ENCODE measurements at places on chromosomes 2 and 18.

DNA sequence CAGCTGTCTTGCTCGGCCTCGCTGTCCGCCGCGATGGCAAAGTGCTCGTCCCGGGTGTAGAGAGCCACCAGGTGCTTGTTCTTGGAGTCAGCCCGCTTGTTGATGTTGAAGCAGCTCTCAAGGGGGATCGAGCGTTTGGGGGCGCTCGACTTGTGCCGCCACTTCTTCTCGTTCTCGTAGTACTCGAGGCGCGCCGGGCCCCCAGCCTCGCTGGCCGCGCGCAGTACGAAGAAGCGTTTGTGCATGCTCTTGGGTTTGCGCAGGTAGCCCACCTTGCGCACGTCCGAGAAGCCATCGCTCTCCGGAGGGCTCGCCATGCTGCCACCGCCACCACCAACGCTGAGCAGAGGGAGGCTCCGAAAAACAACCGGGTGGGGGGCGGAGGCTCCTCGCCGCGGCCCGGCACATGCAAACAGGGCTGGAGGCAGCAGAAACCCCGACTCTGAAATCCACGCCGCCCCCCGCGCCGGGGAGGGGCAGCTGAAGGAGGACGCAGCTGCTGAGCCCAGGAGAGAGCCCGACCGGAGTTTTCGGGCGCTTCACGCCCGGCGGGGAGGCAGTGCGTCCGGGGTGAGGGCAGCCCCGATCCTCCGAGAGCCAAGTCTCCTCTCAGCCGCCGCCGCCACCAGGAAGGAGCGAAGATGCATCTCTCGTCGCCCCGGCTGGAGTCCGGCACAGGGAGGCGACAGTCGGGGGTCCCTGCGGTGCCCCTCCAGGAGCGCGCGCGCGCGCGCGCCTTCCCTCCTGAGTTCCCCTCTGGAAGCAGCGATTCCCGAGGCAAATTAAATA is 1.0 kb downstream of the IRS1 start:
- no peak for DNase-seq

- DNase-seq, result no peak
Measured at GRCh38 chr2:128053331-128053730, 25.5 kb upstream of the SAP130 start.

DNA sequence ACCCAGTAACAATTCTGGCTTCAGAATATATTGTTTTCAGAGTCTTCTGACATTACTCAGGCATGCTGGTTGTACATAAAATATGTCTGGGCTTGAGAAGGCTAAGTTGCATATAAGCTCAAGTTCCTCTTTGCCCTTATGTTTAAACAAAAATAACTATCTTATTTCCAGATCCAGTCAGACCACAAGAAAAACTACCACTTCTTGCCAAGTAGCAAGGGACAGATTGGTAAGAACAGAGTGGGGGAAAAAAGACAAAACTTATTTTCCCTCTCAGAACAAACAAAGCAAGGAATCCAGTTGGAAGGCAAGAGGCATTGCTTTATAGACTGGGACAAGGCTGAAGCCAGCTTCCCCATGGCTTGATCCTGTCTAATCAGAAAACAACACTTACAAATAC is 1036.7 kb upstream of the CELF4 start:
- no peak for DNase-seq

- DNase-seq, result no peak
Measured at GRCh38 chr2:210387074-210387473, 72.1 kb upstream of the MYL1 start.

DNA sequence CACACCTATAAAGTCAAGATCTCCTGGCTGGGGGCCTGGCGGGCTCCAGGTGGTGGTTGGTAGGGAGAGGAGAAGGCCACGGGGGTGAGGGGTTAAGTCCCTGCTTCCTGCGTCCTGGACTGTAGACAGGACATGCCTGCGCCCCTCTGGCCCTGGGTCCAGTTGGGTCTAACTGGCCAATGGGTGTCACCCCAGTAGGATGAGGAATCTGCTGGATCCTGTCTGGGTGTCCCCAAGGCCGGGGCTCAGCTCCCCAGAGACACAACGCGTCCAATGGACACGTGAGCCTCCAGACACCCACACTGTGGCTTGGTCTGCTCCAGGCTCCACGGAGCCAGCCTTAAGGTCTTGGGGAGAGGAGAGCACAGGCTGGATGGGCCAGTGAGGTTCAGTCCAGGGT is 19.6 kb downstream of the AQP12A start:
- no peak for DNase-seq

DNA sequence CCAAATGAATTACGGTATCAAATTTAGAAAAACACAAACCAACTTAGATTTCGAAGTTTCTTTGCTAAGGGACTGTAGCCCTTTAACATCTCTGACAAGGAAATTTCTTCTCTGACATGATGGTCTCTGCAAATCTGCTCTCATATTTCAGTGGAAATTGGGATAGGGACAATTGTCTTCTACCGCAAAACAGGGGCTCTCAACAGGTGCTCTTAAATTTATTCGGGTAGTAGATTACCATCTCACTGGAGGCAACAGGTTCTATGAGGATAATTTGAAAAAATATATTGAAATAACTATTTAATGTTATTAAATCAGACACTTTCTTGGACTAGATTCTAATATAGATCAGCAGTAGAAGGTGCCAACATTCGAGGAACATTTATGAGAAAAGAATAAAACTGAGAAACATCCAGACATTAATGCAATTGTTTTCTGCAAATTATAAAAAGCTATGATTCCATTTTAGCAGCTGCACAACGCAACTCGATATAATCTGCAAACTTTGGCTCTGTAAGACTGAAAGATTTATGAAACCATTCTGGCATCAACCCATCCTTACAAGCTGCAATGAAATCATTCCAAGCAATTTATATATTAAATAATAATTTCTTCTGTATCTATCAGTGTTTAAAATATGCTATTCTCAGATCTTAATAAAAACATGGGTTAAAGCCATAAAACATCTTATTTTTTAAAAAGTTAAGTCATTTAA is 10.0 kb upstream of the BCL2 start:
- no peak for DNase-seq

- DNase-seq, result peak; percentile 29
Measured at GRCh38 chr2:127157651-127158485, 50.9 kb upstream of the BIN1 start.

DNA sequence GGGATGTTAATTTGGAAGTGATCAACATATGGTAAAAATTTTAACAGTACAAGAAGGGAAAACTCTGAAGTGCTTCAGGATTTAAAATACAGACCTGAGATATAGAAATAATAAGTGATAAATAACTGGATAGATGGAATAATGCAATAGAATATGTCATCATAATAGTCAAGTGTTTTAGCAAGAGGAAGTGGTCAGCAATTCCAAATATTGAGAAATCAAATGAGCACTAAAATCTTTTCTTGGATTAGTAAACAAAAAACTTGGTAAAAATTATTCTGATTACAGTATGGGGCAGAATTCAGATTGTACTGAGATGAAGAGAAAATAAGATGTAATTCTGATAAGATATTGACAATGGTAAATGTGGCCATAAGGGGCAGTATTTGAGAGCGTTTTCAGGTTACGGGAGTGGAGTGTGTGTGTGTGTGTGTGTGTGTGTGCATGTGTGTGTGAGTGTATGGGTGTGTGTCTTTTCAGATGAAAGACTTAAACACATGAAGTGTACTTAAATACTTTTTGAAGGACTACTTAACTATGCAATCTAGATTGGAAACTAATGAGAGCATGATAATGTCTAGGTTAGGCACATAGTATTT is 217.9 kb upstream of the ITGA4 start:
- no peak for DNase-seq

GRCh38 chr2:85718009-85718391 is 23.8 kb downstream of the GNLY start:
- DNase-seq, result no peak

GRCh38 chr18:56389190-56389589 is 249.2 kb downstream of the TXNL1 start:
- DNase-seq, result no peak

DNA sequence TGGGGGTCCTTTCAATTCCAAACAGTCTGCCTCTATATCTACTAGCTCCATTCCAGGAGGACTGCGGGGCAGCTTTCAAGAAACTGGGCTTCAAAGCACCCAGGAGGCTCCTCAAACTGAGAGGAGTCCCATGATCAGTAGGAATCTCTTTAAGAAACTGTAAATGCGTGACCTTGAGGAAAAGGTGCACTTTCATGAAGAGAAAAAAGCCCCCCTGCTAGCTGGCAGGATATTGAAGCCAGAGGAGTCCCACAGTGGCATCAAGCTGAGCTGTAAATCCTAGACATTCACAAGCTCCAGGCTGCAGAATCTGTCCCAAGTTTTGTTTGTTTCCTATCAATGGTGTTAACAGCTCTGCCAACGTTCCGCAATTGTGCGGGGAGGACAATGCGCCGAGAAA is 790.1 kb downstream of the SLC4A3 start:
- no peak for DNase-seq

DNA sequence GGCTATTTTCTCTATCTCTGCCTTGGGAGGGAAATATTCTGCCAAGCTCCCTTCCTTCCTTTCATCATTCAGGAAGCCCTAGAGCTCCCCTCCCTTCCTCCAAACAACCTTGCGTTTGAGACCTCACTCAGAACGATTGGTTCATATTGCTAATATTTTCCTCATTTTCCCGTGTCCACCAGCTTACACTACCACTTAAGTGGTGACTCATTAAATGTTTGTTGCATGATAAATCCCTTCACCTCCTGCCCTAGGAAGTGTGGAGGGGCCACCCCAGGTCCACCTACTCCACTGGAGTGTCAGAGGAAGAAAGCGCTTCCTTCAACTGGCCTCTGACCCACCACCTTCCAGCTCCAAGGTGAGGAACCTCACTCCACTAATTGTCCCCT is 2.3 kb upstream of the LPIN2 start:
- DNase-seq, result no peak

DNA sequence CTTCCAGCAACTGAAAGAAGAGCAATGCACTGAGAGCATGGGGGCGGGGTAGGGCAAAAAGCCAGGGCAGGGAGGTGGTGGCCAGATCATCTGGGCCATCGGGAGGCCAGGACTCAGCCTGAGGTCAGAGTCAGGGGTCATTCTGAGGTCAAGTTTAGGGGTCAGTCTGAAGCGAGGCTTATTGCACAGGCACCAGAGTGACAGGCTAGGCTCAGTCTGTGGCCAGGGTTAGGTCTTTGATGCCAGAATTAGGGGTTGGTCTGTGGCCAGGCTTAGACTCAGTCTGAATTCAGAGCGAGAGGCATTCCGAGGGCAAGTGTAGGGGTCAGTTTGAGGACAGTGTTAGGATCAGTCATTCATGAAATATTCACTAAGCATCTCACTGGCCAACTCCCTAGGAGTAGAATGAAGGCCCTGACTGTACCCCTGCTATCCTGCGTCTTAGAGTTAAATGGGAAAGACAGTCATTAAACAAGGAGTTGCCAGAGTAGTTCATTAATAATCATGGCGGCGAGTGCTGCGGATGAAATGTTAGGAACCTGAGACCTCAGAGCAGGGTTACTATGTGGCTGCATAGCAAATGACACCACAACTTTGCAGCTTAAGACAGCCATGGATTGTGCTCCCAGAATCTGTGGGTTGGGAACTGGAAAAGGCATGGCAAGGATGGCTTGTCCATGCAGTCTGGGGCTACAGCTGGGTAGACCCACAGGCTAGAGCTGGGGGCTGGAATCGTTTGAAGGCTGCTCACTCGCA is 198.7 kb downstream of the CYP26B1 start:
- no peak for DNase-seq

DNA sequence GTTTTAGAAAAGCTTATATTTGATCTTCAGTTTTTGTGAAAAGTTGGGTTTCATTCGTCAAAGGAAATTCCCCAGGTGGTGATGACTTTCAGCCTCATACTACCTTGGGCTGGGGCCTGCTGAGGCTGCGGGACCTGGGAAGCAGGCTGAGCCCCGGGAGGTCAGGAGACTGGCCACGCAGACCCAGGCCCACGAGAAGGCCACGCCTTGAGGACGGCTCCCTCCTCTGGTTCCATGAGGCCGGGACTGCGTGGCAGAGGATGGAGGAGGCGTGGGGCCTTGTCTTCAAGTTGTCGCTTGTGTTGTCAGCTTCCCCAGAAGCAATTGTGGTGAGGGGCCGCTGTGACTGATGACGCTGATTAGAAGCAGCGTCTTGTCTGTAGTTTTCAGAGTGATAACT is 11.8 kb downstream of the CNDP2 start:
- peak; percentile 32 for DNase-seq

- DNase-seq, result no peak
Measured at GRCh38 chr2:16852651-16853050, 187.0 kb upstream of the CYRIA start.

Measured in CMK (cell line).